ENCODE measurements at places on chromosomes 11 and 22.
A peak's percentile ranks its signal among the peaks of the same experiment; 100 is the strongest.

DNA sequence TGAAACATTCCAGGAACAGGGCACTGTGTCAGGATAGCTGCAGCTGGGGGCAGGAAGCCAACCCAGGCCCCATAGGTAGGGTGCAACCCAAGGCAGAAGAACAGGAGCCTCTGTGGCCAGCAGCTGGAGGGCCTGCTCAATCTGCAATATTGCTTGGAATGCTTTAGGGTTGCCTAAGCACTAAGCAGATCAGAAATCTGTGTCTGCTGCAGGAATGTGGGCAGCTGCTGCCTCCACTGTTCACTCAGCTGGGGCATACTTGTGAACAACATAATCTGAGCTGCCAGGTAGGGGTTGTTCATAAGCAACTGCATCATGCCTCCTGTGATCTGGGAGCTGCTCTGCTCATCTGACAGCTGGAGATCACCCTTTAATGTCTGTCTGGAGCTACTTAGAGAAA lies 1.7 kb downstream of the UBQLNL start:
- DNase-seq, result no peak

DNA sequence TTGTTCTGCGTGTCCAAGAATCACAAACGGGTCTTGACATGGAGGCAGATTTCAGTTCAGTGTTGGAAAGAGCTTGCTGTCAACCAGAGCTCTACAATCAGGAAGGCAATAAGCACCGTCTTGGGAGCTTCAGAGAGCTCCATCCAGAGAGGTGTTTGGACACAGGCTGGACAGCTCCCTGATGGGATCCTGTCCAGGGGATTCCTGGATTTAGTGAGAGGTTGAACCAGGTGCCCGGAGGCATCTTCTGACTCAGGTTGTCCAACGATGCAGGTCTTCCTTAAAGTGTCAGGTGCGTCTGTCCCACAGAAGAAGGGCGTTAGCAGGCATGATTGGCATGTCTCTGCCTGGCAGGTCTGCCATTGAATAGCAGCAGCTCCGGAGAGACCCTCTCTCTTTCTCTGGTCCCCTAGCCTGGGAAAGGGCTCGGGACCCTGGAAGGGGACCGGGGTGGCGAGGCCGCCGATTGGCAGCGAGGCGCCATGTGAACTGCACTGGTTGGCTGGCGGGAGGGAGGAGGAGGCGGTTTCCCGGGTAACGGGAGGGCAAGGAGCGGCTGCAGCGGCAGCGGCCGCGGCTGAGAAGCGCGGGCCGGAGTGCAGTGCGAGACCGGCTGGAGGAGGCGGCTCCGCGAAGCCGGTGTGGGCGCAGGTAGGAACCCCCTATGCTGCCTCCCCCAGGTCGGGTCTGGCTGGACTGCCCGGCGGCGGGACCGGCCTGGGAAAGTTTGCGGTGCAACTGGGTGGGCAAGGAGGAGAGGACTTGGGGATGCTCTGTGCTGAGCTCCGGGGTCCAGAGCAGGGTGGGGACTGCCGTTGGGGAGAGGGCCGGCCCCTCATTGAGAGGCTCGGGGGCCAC lies 104.1 kb upstream of the E2F8 start:
- DNase-seq, result no peak

- no peak for DNase-seq
Measured at GRCh38 chr11:122375687-122376399, 259.8 kb upstream of the BLID start.

- no peak for DNase-seq
Measured at GRCh38 chr11:45889555-45889954, 4.1 kb downstream of the MAPK8IP1 start.

GRCh38 chr11:81098471-81098870 lies 1635.2 kb downstream of the FAM181B start:
- no peak for DNase-seq

DNA sequence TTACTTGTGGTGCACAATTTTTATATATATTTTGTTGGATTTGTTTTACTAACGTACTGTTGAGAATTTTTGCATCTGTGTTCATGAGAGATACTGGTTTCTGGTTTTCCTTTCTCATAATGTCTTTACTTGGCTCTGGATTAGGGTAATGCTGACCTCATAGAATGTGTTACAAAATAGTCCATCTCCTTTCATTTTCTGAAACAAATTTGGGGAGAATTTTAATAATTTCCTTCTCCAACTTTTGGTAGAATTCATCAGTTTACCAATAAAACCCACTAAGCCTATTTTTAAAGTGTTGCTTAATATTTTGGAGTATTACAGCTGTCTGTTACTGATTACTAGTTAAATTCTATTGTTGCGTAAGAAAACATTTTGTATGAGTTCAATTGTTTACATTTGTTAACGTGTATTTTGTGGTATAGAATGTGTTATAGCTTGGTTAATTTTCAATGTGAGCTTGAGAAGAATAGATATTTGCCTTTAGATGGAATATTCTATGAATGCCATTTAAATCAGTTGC lies 11.5 kb downstream of the TRIM22 start:
- DNase-seq, result no peak

DNA sequence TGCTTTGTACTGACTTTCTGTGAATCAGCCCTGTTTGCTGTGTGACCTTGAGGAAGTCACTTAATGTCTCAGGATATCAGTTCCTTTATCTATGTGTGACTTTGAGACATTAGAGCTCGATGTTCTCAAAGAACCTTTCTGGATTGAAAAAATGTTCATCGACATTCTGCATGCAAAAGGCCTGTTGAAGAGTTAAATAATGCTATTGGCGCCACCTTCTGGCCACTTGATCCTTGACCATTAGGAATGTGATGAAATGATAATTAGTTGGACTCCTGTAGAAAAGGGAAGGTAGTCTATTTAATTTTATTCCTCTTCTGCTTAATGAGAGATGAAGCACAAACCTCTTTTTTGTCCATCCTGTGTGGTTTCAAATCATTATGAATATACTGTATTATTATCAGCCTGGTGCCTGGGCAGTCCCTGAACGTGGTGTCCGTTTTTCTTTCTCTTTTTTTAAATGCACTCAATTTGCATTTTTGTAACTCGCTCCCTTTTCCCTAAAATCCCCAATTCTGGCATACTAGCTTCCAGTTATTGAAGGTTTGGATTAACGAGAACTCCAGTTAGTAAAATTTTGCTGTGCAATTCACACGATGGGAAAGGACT lies 20.7 kb downstream of the ELF5 start:
- DNase-seq, result no peak

- peak; percentile 6 for DNase-seq
Measured at GRCh38 chr11:119673759-119674336, 55.2 kb downstream of the NECTIN1 start.

DNA sequence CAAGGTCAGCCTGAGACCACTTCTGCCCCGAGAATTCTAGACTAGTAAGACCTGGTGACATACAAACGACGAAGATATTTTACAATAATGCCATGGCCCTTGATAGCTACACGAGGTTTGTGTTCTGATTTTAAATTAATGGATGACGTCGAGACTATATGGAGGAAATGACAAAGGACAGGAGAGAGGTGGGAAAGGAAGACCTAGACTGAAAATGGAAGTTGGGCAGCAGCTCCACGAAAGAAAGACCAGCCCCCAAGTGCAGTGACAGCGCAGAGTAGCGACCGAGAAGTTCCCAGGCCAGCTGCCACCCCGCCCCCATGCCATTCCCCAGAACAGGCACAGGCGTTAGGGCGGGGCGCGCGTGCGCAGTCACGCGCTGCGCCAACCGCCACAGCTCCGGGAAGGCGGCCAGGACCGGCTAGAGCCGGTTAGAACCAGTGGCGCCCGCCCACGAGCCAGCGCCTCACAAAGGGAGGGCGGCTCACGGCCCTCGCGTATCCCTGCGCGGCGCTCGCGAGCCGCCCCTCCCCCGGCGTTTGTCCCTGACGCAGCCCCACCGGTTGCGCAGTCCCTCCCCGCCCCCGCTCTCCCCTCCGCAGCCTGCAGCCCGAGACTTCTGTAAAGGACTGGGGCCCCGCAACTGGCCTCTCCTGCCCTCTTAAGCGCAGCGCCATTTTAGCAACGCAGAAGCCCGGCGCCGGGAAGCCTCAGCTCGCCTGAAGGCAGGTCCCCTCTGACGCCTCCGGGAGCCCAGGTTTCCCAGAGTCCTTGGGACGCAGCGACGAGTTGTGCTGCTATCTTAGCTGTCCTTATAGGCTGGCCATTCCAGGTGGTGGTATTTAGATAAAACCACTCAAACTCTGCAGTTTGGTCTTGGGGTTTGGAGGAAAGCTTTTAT lies 1.5 kb upstream of the MALAT1 start:
- peak; percentile 95 for DNase-seq

DNA sequence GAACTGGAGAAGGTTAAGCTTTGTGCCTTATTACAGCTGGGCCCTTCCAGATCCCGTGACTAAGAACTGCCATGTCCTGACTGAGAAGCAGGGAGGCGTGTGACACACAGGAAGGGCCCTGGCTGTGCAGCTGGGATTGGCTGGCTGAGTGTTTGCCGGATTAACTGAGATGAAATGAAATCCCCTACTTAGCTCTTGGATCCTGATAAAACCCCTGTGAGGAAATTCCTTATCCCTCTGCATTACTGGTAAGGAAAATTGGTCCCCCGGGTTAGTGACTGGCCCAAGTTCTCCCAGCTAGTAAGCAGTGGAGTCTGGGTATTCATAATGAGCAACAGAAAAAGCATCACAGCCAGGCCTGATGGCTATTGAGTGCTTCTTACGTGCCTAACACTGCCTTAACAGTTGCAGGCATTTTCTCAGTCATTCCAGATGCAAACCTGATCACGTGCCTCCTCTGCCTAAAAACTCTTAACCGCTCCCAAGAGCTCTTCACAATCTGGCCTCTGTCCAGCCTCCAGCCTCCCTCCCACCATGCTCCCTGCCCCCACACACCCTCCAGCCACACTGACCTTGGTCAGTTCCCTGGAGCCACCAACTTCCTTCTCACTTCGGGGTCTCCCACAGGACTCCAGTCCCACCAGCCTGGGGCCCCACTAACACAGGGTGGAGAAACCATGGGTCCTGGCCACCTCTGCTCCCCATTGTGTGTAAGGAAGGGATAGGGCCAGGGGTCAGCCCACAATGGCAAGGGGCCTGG lies 37.8 kb downstream of the ARRB1 start:
- DNase-seq, result no peak

DNA sequence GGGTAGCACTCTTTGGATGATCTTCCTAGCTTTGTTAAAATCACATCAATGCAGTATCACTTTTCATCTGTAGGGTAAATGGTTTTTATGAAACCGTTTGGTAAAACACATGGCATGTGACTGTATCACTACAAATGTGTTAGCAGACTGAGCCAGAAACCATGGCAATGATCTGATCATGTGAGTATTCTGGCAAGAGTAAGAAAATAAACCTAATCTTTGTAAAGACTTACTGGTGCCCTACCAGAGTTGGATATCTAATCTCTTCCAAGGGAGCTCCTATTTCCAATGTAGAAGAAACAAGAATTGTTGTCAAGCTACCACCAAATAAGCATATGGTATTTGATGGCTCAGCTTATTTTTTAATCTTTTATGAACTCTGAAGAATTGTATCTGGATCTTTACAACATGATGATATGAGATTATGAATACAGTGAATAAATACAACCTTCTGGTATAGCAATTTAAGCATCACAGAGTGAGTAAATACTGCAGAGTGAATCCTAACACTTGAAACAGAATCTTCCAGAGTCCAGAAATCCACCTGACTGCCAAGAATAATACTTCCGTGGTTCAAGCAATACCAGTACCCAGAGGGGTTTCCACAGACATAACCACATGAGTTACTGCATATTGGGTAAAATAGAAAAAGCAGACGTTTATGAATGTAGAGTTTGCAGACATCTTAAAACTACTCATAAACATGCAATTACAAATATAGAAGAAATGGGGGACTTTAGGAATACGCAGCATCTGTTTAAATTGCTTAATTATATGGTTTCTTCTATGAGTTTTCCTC lies 238.8 kb downstream of the TTC28 start:
- DNase-seq, result no peak

DNA sequence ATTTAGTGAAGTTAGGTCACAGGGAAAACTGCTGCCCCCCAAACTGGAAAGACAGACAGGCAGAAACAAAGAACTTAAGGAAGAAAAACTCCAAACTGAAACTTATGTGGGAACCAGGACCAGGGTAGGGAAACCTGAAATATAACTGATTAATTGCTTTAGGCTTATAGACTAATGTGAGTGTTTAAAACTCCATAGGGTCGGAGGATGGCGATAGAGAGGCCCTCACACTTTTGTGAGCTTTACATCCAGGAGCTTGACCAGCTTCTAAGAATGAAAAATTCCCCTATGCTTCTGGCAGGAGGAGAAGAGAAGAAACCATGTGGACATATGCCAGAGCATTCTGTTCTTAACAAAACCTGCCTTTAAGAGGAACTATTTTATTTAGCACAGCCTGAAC lies 598.6 kb downstream of the NELL1 start:
- no peak for DNase-seq

GRCh38 chr11:116928102-116928777 lies 90.8 kb upstream of the APOA1 start:
- DNase-seq, result no peak

DNA sequence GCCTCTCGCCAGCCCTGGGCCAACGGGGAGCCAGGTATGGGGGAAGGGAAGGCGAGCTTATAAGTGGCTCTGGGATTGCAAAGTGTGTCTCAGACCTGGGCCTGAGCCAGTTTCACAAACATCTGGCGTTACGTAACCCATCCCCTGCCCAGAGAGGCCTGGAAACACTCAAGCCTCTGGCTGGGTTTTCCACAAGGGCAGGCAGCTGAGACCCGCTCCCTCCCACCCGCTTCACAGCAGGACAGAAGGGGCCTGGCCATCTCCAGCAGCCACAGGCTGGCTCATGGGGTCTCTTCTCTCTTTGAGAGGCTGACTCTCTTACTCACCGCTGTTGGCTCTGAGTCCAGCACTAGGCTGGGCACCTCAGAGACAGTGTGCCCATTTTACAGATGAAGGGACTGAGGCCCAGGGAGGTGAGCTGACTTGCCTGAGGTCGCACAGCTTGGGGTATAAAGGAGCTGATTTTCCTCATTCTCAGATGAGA lies 44.5 kb downstream of the TRIOBP start:
- DNase-seq, result no peak

GRCh38 chr11:61587951-61588727 lies 7.3 kb upstream of the SYT7 start:
- DNase-seq, result peak; percentile 45

DNA sequence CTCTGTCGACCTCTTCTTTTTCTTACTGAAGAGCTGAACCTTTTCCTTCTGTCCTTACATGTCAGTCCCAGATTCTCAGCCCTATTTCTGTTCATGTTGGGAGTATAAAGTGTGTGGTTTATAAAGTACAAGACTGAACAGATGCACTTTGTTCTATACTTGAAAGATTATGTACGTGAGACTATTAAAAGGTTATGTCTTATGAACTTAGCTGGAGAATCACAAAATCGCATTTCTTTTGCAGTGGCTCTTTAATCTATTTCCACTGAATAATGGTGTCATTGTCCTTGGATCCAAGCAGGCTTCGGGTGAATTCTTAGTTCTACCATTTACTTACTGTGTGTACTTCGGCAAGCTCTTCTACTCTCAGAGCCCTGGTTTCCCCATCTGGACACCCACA lies 558.4 kb downstream of the TMEM135 start:
- no peak for DNase-seq

- DNase-seq, result no peak
Measured at GRCh38 chr11:15770798-15771414, 585.4 kb downstream of the SOX6 start.

GRCh38 chr11:23413057-23413456 lies 552.8 kb upstream of the CCDC179 start:
- no peak for DNase-seq

- no peak for DNase-seq
Measured at GRCh38 chr11:119717839-119718534, 11.0 kb downstream of the NECTIN1 start.

All from activated CD4-positive, alpha-beta T cell treated with anti-CD3 and anti-CD28 coated beads, Interleukin-2, amount 50 U/mL, for 24 hours (primary cell).